Islet precursor cell (in vitro differentiated cells): ENCODE measurements at places on chromosomes 1 and 21.

- DNase-seq: no peak
These were observed 12.1 kb upstream of the DEGS1 start for GRCh38 chr1:224170748-224171478.

DNA sequence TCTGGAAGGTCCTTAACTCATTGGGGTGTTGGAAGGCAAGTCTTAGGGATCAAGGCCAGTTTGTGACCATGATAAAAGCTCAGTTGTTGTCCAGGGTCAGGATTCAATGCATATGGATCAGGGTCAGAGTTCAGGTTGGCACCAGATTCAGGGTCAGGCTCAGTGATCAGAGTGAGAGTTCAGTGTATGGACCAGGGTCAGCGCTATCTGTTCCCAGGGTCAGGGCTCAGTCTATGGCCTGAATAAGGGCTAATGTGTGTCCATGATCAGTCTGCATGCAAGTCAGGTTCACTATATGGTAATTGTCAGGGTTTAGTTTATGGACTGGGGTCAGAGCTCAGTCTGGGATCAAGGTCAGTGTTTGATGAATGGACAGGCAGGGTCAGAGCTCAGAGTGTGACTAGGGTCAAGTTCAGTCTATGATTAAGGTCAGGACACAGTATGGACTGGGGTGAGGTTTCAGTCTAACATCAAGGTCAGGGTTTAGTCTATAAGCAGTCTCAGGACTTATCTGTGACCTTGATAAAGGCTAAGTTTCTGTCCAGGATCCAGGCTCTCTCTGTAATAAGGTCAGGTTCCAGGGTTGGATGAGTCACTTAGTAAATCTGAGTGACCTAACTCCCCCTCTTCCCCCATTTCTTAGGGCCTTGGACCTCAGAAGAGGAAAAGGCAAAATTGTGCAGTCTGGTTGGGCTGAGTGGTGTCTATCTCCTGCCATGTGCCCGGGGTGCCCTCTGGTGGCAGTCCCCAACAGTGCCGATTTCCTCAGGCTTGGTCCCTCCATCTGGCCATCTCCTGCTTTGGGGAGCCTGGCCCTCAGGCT lies 23.8 kb downstream of the KNCN start:
- DNase-seq: peak; percentile 86

- peak; percentile 68 for DNase-seq
These were observed 21.9 kb downstream of the TSNAX start for GRCh38 chr1:231550448-231550781.

DNA sequence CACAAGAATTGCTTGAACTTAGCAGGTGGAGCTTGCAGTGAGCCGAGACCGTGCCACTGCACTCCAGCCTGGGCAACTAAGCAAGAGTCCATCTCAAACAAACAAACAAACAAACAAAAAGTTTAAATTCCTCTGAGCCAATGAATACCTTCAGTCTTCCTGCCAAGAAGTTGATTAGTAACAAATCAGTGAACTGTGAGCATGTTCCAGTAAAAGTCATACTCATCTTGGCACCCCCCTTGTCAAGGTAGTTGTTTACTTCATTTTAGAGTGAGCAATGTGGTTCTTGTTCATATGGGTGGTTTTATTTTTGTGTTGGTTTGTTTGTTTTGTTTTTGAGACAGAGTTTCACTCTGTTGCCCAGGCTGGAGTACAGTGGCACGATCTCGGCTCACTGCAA lies 18.0 kb upstream of the SLC2A7 start:
- no peak for DNase-seq
